Spleen (tissue), 13 donors: ENCODE measurements at places on chromosomes 1 and 21. TPM values are rescaled to one million over a fixed set of nuclear protein-coding genes. Genes with fewer than 3 reads are reported as not detected.

Gene LDLRAD1
- polyA plus RNA-seq, result not detected

Gene SETDB1
- 28.0 TPM for polyA plus RNA-seq

Gene TGFB2
- 0.61 TPM for polyA plus RNA-seq

Gene AMY2A
- 0.06 TPM for polyA plus RNA-seq

Gene RNF186
- not detected for polyA plus RNA-seq

Gene NBPF10
- polyA plus RNA-seq, result 0.78 TPM

Gene ASCL5
- polyA plus RNA-seq, result 0.09 TPM

Gene MCOLN2
- polyA plus RNA-seq, result 19.0 TPM

Gene SPATA6
- 2.4 TPM for polyA plus RNA-seq

Gene IFNLR1
- polyA plus RNA-seq, result 3.1 TPM

Gene ALX3
- polyA plus RNA-seq, result 0.12 TPM

Gene HSPB7
- polyA plus RNA-seq, result 8.1 TPM

Gene LACTBL1
- not detected for polyA plus RNA-seq

Gene RGS8
- polyA plus RNA-seq, result not detected

Gene C8B
- polyA plus RNA-seq, result not detected

Gene IL23R
- 0.07 TPM for polyA plus RNA-seq

Gene ATP5PO
- 286 TPM for polyA plus RNA-seq

Gene OR6K3
- polyA plus RNA-seq, result not detected

Gene CELA2A
- 0.20 TPM for polyA plus RNA-seq

Gene TAL1
- polyA plus RNA-seq, result 4.4 TPM
